ENCODE measurements at places on chromosomes 4 and X. TPM values are rescaled to one million over a fixed set of nuclear protein-coding genes. Genes with fewer than 3 reads are reported as not detected.

RBM46 gene
- not detected for total RNA-seq

MPP1 gene
- 6.3 TPM for total RNA-seq

DNA sequence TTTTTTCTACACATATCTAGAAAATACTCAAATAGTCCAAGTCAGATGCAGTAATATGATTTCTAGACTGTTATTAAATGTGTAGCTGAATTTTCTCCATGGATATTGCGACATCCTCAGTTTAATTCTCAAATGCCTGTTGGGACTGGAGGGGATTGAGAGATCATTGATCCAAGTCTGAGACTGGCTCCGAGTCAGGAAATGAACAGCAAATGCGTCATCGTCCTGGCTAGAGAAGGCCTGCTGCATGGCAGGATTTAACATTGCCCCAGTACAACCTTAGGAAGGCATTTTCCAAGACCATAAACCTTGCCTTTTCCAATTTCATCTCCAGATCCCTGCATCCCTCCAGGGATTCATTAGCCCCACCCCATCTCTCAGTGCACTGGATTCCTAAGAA is 56.6 kb upstream of the SLC6A14 start:
- peak; percentile 86 for ATAC-seq

- ATAC-seq, result no peak
Measured at GRCh38 chr4:168383510-168383909, 65.0 kb upstream of the DDX60 start.

- no peak for ATAC-seq
Measured at GRCh38 chr4:77084019-77084639, 8.3 kb upstream of the CCNI start.

- ATAC-seq, result no peak
Measured at GRCh38 chr4:43163101-43163792, 270.7 kb downstream of the GRXCR1 start.

Data from esophagus mucosa (tissue), 1 donor.